Stimulated activated CD8-positive, alpha-beta memory T cell treated with anti-CD3 and anti-CD28 coated beads, Interleukin-4, amount 100 ng/mL, for 1 hour (primary cell): ENCODE measurements at places on chromosomes 13 and 19.
A peak's percentile ranks its signal among the peaks of the same experiment; 100 is the strongest.

DNA sequence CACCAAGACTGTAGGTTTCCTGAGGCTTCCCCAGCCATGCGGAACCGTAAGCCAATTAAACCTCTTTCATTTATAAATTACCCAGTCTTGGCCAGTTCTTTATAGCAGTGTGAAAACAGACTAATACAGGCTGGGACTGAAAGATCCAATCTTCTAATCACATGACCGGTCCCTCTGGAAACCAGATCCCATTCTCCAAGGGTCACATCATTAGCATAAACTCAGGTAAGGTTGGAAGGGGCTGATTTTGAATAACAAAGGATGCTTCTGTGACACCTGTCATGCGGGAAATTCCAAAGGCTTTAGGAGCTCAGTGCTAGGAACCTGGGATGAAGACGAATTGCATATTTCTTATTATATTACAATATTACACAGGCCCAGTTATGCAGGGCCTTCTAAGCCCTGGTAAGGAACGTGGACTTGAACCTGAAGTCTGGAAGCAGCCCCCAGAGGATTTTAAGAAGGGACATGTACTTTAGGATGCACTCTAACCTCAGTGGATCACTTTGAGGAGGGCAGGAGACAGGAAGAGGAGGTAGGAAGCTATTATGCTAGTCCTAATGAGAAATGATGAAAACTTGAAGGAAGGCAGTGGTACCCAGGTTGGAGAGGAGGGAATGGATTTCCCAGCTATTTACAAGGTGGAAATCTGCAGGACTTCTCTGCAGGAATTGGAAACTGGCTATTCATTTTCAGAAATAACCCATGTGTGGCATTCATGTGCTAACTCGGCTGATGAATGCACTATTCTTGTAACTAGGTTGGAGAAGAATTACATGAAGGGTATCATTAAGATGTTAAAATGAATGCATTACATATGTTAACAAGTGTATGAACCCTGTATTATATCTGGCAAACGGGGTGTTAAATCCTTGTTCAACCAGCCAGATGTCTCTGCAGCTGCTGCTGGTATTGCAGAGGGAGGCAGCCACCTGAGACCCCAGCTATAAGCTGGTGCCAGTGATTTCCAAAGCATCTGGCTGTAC is 19.3 kb downstream of the TNFSF11 start:
- DNase-seq, result no peak

- no peak for DNase-seq
Measured at GRCh38 chr13:49357694-49358093, 86.2 kb downstream of the CAB39L start.

- DNase-seq, result peak; percentile 78
Measured at GRCh38 chr19:16076154-16076957, at the start of gene TPM4. TPM4 (plus strand) TSS chr19:16076495; CDS start chr19:16076566, 71 bp downstream.

DNA sequence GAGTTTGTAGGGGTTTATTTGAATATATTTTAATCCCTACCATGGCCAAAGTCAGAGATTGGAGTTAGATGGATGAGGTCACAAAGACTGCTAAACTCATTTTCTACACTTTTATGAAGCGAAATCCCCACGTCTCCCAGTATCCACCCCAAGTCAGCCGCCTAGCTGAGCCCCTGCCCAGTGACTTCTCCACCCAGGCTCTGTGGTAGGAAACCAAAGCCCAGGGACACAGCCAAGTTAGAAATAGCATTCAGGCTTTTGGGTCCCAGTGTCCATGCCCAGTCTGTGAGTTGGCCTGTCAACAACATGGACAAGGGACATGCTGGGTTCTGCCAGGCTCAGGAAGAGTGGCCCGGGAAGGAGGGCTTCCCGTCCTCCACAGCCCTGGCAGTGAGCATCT is 474.0 kb downstream of the FOXO1 start:
- no peak for DNase-seq

- no peak for DNase-seq
Measured at GRCh38 chr13:64438084-64438483, 2792.1 kb downstream of the PCDH9 start.

- peak; percentile 71 for DNase-seq
Measured at GRCh38 chr19:55160128-55160985, 2.8 kb upstream of the TNNI3 start.

GRCh38 chr13:57627663-57628062 is 3.9 kb upstream of the PCDH17 start:
- DNase-seq, result no peak

DNA sequence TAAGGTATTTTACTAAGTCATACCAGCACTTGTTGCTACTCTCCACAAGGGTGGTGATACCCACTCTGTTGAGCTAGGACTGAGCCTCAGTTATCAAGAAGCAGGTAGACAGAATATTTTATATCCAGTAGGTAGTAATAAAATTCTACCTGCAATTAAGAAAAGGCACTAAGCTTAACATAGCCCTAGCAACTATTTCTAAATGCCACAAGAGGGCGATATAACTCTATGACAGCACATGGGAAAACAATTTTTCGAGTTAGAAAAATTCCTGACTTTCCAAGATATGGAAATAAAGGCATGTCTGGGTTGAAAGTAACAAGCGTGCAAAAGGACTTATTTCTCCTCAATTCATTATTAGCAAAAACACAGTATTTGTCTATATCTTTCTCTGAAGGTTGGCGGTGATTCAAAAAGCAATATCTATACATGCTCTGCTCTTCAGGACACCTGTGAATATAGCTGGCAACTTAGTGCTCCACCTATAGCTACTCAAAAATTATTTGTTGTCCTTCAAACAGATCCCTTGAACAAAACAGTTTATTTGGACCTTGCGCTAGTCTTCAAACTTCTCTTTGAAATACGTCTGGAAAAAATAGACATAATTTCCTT is 14.7 kb downstream of the CCDC169 start:
- no peak for DNase-seq

DNA sequence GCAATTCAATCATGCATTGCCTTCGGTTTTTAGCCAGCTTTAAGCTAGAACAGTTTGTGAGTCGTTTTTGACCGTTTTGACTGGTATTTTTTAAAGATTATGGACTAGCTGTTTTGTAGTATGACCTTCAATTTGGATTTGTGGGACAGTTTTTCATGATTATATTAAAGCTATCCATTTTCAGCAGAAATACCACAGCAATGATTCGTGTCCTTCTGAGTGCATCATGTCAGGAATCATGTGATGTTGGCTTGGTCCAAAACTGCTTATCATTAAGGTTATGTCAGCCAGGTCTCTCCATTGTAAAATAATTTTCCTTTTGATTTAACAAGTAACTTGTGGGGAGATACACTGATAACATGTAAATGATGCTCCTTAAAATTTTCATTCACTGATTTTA is 229.0 kb downstream of the POSTN start:
- no peak for DNase-seq

DNA sequence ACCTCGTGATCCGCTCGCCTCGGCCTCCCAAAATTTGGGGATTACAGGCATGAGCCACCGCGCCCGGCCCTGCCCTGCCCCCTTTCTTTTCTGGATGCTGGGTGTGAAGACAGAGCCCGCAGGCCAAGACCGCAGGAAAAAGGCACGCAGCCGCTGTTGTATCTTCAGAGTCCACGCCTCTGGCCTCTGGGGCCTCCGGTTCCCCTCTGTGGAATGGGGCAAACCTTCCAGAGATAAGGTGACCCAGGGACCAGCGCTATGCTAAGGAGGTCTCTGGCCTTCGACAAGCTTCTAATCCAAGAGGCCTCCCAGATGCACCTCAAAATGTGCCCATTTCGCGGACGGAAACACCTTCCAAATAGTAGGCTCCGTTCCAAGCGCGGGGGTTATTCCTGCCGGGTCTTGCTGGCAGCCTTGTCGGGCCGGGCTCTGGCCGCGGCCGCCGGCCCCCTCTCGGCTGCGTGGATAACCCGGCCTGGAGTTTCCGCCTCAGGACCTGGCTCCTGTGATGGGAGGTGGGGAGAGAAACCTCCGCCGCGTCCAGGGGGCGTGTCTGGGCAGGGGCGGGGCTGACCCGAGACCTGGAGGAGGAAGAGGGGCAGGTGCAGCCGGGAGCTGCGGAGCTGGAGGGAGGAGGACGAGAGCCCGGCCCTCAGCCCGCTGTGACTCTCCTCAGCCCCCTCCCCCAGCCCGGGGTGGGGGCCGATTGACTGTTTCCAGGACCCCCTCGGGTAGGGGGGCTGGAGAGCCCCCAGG is 13.1 kb downstream of the TJP3 start:
- peak; percentile 71 for DNase-seq
